ENCODE measurements at places on chromosomes 4 and X.
A peak's percentile ranks its signal among the peaks of the same experiment; 100 is the strongest.

DNA sequence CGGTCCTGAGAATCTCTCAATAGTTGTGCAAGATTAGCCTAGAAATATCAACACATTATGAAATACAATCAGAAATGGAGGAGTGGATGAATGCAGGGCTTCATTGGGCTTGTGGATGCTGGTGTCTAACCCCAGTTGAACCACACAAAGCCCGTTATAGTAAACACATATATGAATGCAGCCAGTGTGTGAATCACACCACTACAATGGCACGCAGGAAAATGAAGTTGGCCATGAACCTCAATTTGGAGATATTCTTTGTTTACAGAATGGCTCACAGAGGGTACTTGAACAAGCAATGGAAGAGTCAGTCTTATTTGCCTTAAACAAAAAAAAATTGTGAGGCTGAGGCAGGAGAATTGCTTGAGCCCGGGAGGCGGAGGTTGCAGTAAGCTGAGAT is 57.8 kb downstream of the SOD3 start:
- DNase-seq: no peak

- no peak for DNase-seq
Measured at GRCh38 chrX:74449322-74449936, 28.1 kb downstream of the SLC16A2 start.

GRCh38 chrX:39674490-39675161 is 423.1 kb downstream of the BCOR start:
- DNase-seq: no peak

DNA sequence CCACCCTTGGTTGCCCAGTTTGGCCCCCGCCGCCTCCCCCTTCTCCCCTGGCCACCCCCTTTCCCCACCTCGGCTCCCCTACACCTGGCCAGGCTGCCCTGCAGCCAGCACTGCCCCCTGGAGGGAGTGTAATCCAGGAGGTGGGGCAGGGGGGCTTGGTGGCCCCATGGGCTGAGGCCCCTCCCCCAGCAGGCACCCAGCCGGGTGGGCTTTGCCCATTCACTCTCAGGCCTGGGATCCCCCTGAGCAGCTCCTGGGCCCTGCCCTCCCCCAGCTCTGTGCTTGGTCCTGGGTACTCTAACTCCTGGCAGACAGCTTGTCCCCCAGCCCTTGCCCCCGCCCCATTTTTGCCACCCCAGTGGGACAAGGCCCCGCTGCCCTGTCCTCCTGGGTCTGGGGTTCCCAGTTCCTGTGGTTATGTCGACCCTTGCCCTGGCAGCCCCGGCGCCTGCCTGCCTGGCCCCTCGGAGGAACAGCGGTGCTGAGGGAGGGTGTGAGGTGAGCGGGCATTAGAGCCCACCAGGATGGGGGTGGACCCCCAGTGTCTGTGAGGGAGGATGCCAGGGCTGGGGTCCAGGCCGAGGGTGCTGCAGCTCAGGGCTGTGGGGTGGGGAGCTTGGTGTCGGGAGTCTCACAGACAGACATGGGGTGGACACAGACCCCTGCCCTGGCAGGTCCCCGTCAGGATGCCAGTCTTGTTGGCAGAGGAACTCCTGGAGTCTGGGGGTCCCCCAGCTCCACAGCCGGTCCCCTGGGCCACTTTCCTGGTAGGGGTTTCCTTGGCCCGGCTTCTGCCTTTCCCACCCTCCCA is 10.2 kb downstream of the NAT8L start:
- no peak for DNase-seq

- no peak for DNase-seq
Measured at GRCh38 chr4:161376275-161376674, 787.5 kb downstream of the FSTL5 start.

GRCh38 chrX:13793897-13794296 is 23.0 kb downstream of the GPM6B start:
- DNase-seq: no peak

GRCh38 chr4:45120163-45120562 is 393.8 kb upstream of the GNPDA2 start:
- DNase-seq: peak; percentile 11

- DNase-seq: peak; percentile 24
Measured at GRCh38 chr4:110287130-110287529, 88.7 kb upstream of the ELOVL6 start.

DNA sequence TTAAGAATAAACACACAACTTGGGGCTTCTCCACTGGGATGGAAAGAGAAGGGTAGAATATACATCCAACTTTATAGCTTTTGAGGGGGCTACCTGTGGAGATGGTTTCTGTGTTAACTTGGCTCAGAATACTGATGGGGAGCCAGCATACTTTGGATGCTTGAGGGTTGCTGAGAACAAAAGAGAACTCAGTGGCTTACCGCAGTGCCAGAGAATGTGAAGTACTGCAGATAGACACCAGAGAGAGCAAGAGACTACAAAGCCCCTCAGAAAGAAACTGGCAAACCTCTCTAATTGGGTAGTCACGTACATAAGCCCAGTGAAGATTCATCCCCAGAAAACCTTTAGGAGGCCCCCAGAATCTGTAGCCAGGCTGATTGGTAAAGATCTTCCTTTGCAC is 214.4 kb downstream of the DCHS2 start:
- DNase-seq: no peak

DNA sequence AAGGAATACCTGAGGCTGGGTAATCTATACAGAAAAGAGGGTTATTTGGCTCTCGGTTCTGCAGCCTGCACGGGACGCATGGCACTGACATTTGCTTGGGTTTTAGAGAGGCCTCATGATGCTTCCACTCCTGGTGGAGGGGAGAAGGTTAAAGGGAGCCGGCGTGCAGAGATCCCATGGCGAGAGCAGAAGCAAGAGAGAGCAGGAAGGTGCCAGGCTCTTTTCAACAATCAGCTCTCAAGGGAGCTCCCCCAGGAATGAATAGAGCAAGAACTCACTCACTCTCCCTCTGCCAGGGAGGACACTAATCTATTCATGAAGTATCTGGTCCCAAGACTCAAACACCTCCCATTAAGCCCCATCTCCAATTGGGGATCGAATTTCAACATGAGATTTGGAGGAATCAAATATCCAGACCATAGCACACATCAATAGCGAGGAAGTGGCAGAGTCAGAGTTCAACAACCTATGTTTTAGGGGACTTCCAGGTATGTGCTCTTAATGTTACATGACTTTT is 109.8 kb downstream of the SORBS2 start:
- no peak for DNase-seq

DNA sequence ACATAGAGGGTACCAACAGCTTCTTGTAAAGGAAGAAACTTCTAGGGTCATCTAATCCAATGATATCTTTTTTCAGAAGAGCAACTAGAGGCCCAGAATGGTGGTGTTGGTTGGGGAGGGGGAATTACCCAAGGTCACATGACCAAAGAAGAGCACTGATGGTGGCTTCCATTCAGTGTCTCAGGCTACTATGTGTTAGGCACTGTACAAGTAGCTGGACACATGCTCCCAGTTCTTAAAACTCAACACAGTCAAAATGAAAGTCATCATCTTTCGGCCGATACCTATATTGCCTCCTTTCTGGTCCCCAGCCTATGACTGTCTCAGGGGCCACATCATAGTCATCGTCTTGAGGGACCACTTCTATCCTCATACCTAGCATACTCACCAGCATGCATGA is 88.1 kb downstream of the ARHGAP6 start:
- DNase-seq: no peak

- DNase-seq: no peak
Measured at GRCh38 chrX:13803116-13803515, 13.8 kb downstream of the GPM6B start.

DNA sequence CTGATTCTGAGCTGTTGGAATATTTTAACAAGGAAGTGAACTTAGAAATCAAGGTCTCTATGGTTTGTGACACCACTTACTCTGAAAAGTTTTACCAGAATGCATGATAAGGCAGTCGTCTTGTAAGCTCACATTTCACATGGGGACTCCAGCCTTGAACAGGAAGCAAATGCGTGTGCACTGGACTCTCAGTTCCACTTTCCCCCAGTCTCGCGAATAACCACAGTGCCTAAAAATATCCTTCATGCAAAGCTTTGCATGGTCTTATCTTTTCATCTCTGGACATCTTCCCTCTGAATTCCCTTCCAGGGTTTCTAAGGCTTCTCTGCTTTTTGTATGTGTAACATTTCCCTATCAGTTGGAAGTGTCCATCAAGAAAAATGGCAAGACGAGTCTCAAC is 581.8 kb downstream of the NLGN4X start:
- no peak for DNase-seq

DNA sequence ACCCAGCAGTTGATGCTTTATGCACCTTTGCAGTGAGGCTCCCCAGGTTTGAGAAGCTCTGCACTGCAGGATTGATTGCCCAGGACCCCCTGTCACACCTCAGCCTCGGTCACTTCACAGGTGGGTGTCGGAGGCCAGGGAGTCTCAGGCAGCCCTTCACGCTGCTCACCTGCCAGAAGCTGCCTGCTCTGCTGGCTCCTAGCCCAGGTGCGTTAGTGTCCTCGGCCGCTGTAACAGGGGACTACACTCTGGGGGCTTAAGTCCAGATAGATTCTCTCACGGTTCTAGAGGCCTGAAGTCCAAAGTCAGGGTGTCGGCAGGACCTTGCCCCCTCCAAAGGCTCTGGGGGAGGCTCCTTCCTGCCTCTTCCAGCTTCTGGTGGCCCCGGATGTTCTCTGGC is 79.9 kb downstream of the CPZ start:
- no peak for DNase-seq
